ENCODE measurements at places on chromosomes 6 and 20.
A peak's percentile ranks its signal among the peaks of the same experiment; 100 is the strongest.

- peak overlapping the region; percentile 97 for H3K4me3 ChIP-seq
- peak overlapping the region; percentile 95 for H3K27ac ChIP-seq
- H3K27me3 ChIP-seq: peaks cover 5% of the 10 kb centered on the region
Measured at GRCh38 chr6:16130932-16131387, 2.1 kb downstream of the MYLIP start.

GRCh38 chr6:106077170-106077569, 9.0 kb upstream of the PRDM1 start:
- peaks cover 18% of the 10 kb centered on the region for H3K27me3 ChIP-seq
- no peaks in the 10 kb centered on the region for H3K36me3 ChIP-seq
- peaks cover 35% of the 10 kb centered on the region for H3K4me1 ChIP-seq
- no peak for DNase-seq
- no peak overlapping the region for H3K27ac ChIP-seq

GRCh38 chr20:32687180-32687532, 13.4 kb upstream of the C20orf203 start:
- DNase-seq: no peak
- no peaks in the 10 kb centered on the region for H3K27me3 ChIP-seq
- no peak overlapping the region for H3K27ac ChIP-seq

DNA sequence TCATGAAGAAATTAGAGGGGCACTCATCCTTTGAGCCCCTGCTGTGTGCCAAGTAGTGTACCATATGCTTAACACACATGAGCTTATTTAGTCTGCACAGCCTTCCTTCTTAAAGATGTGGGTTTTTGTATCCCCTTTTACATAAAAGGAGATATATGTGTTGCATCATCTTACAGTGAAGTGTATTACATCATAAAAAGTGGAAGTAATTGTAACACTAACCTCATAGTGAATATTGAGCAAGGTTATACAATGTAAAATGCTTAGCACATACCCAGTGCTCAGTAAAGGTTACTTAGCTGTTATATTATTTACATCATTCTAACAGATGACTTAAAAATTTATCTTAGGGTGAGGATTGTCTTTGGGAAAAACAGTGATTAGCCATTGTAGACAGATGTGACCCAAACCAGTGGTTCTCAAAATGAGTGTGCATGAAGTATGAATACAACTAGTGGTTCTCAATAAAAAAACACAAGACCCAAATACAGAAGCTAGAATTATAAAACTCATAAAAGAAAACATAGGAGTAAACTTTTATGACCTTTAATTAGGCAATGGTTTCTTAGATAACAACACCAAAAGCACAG, 3.8 kb upstream of the PIGU start:
- no peaks in the 10 kb centered on the region for H3K36me3 ChIP-seq
- no peak overlapping the region for H3K4me3 ChIP-seq
- peaks cover 7% of the 10 kb centered on the region for H3K4me1 ChIP-seq
- no peak overlapping the region for H3K27ac ChIP-seq

DNA sequence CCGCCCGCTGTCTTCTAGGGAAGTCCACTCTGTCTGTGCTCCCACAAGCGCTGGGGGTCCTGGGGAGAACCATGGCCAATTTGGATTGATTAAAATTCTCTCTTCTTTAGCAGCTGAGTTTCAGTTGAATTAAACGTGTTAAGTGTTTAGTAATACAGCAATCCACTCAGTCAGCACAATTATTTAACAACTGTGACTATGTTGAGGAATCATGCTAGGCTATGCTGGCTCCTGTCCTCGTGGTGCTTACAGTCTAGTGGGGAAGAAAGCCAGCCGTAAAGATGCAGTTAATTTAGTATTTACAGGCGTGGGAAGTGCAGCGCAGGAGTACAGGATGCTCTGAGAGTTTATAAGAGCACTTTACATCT, 88.9 kb upstream of the FOXP4 start:
- H3K4me1 ChIP-seq: peaks cover 43% of the 10 kb centered on the region
- no peaks in the 10 kb centered on the region for H3K27me3 ChIP-seq
- no peaks in the 10 kb centered on the region for H3K36me3 ChIP-seq
- no peak overlapping the region for H3K4me3 ChIP-seq

- peaks cover 14% of the 10 kb centered on the region for H3K27me3 ChIP-seq
- DNase-seq: no peak
- H3K36me3 ChIP-seq: peaks cover 2% of the 10 kb centered on the region
- peaks cover 2% of the 10 kb centered on the region for H3K4me1 ChIP-seq
Measured at GRCh38 chr6:155117256-155117655, 122.1 kb downstream of the TIAM2 start.

- no peaks in the 10 kb centered on the region for H3K36me3 ChIP-seq
- H3K27me3 ChIP-seq: peaks cover 2% of the 10 kb centered on the region
- no peak overlapping the region for H3K4me3 ChIP-seq
- H3K27ac ChIP-seq: no peak overlapping the region
- H3K4me1 ChIP-seq: no peaks in the 10 kb centered on the region
Measured at GRCh38 chr20:32918296-32918695, 59.6 kb downstream of the EFCAB8 start.

GRCh38 chr6:119037941-119038623, 40.4 kb downstream of the FAM184A start:
- no peaks in the 10 kb centered on the region for H3K27me3 ChIP-seq
- H3K4me1 ChIP-seq: peaks cover 38% of the 10 kb centered on the region

GRCh38 chr6:64990652-64991304, 716.2 kb downstream of the EYS start:
- no peaks in the 10 kb centered on the region for H3K36me3 ChIP-seq
- peaks cover 20% of the 10 kb centered on the region for H3K4me1 ChIP-seq
- H3K4me3 ChIP-seq: no peak overlapping the region

DNA sequence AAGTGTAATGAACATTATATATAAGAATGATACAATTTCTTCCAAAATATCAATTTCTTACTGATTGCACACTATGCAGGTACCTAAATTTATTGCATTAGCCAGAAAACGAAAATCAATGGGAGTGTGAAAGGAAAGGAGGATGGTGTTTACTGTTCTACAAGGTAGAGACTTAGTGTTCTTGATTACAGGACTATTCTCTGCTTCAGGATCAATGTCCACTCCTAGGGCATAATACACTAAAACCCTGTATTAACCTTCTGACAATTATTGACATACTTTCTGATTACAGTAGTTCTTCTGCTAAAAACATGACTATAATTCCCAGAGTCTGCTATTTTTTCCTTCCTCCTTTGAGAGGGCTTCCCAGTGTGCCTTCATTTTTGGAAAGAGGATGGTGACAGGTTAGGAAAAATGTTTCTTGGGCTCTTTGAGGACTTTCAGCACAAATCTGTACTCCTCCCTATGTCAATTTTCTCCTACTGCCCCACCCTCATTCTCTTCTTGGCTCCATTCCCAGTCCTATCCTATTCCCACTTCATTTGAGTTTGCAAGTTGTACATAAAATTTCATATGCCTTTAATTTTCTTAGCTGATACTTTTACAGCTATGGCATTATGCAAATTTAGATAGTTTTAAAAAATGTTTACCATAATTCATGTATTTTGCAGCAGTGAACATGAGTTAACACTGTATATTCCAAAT, 278.9 kb downstream of the CENPW start:
- no peaks in the 10 kb centered on the region for H3K4me1 ChIP-seq
- no peak overlapping the region for H3K27ac ChIP-seq
- H3K27me3 ChIP-seq: peaks cover 2% of the 10 kb centered on the region
- no peak overlapping the region for H3K4me3 ChIP-seq

DNA sequence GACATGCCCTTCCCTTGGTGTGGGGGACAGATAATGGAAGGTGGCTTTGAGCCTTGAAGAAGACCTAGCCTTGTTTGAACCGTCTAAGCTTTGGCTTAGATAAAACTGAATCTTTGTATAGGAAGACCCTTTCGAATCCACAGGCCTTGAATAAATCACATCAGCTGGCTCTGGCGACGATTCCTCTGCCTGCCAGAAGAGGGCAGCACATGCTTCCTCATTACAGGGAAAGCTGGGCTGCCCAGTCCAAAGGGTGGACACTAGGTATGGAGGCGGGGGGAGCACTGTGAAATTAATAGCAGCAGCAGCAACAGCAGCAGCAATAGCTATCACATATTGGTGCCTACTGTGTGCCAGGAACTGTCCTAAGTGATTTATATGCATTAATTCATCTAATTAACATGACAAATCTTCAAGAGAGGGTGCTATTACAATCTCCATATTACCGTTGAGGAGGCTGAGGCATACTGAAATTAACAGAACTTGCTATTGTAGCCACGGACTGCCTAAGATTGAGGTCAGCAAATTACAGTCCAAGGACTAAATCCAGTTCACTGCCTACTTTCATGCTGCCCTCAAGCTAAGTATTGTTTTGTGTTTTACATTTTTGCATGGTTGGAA, 85.1 kb downstream of the CLIC5 start:
- H3K27me3 ChIP-seq: peaks cover 3% of the 10 kb centered on the region
- peak; percentile 55 for DNase-seq
- no peak overlapping the region for H3K4me3 ChIP-seq
- peaks cover 8% of the 10 kb centered on the region for H3K36me3 ChIP-seq
- H3K4me1 ChIP-seq: peaks cover 9% of the 10 kb centered on the region
- H3K27ac ChIP-seq: peak overlapping the region; percentile 77

GRCh38 chr6:3944246-3944645, 95.1 kb downstream of the FAM50B start:
- no peaks in the 10 kb centered on the region for H3K36me3 ChIP-seq
- no peak overlapping the region for H3K27ac ChIP-seq

DNA sequence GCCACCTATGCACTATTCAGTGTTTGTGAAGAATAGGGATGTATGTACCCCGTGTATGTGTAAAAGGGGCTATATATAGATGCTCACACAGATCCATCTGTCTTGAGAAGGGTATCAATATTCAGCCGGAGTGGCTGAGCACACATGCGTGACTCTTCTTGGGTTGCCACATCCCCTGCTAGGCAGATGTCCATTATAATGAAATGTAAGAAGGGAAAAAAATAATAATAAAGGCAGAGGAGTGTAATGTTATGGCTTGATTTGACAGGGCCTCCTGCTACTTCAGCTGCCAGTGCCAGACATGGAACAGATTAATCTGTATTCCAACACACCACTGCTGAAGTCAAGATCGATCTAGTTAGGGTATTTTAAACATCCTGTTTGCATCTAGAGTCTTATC, 74.2 kb upstream of the VSTM2L start:
- no peaks in the 10 kb centered on the region for H3K27me3 ChIP-seq
- no peaks in the 10 kb centered on the region for H3K36me3 ChIP-seq
- no peak overlapping the region for H3K4me3 ChIP-seq
- H3K4me1 ChIP-seq: peaks cover 13% of the 10 kb centered on the region

DNA sequence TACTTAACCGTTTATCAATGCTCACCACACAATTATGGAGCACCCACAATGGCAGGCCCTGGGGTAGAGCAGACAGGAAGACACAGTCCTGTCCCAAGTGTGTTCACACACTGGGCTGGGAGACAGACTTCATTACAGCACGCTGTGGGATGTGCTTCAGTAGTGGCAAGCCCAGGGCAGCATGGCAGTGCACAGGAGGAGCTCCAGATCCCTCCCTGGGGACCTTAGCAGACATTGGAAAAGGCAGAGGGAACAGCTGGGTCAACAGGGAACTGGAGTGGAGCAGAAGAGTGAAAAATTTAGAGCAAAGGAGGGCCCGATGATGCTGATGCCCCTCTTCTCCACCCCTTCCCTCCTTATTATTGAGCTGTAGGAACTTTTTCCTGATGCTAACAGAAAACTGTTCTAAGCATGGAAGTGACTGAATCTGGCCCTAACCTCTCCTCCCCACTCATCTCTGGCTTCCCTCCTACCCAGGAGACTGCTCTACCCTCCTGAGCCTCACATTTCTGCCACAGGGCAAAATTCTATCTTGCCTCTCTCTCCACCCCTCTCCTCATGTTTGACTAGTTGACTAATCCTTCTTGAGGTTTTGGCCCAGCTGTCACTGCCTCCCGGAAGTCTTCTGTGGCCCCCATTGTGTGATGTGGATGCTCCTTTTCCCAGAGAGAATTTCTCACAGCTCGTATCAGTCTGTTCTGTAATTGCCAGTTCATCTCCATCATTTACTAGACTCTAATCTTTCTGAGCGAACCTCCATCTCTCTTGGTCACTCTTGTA, 41.3 kb upstream of the NOP56 start:
- H3K27me3 ChIP-seq: peaks cover 37% of the 10 kb centered on the region
- no peak overlapping the region for H3K4me3 ChIP-seq
- H3K36me3 ChIP-seq: peaks cover 1% of the 10 kb centered on the region
- no peak overlapping the region for H3K27ac ChIP-seq

GRCh38 chr20:64074963-64075362, 4.4 kb downstream of the RGS19 start:
- no peak for DNase-seq
- no peaks in the 10 kb centered on the region for H3K36me3 ChIP-seq
- no peak overlapping the region for H3K4me3 ChIP-seq
- no peak overlapping the region for H3K27ac ChIP-seq

GRCh38 chr6:44781912-44782597, 394.5 kb downstream of the CDC5L start:
- no peaks in the 10 kb centered on the region for H3K4me1 ChIP-seq
- no peak overlapping the region for H3K4me3 ChIP-seq
- H3K27me3 ChIP-seq: no peaks in the 10 kb centered on the region
